Vein endothelial cell (primary cell): ENCODE measurements at places on chromosomes 2 and 18. TPM values are rescaled to one million over a fixed set of nuclear protein-coding genes. Genes with fewer than 3 reads are reported as not detected.

Gene IL1RN
- not detected in 2 replicates for total RNA-seq

Gene UGT1A4
- total RNA-seq = not detected in 2 replicates

Gene SLC5A7
- not detected in 2 replicates for total RNA-seq

Gene GAD1
- total RNA-seq = 0.33 TPM in 1 of 2 replicates, not detected in the other

Gene CGREF1
- total RNA-seq = 3.2 and 8.5 TPM in 2 replicates
